ENCODE measurements at places on chromosomes 5 and 9.

DNA sequence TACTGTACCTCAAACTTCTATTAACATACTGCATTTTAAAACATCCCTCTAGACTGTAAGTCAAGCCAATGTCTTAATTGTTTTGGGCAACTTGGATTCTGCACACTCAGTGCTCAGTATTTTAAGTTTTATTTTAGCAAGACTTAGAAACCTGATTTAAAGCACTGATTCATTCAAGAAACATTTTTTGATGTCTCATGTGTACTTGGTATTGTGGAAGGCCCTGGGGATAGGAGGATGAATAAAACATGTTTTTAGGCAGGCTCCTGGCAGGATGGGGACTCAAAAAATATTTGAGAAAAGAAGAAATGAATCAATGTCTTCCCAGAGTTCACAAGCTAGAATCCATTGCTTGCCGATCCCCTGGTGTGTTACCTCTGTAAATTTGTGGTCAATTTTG is 334.0 kb upstream of the PUM3 start:
- no peak for DNase-seq
- no peaks in the 10 kb centered on the region for H3K36me3 ChIP-seq
- peaks cover 5% of the 10 kb centered on the region for H3K4me1 ChIP-seq
- peaks cover 35% of the 10 kb centered on the region for H3K27me3 ChIP-seq

DNA sequence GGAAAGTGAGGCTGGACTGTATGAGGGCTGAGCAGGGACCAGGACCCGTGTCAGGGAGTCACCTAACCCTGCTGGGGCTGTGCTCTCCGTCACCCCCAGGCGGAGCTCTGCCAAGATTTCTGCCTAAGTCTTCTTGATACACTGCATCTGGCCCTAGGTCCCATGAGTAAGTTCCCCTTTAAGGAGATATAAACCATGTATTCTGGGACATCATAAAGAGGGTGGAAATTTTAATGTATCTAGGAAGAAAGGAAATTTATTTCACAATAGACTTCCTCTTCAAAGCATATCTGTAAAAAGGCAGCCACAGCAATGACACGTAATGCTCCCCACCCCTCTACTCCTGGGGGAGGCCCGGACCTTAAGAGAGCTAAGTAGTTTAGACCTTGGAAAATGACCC is 183.4 kb downstream of the FBXL7 start:
- H3K27me3 ChIP-seq: no peaks in the 10 kb centered on the region
- H3K4me3 ChIP-seq: no peak overlapping the region
- H3K4me1 ChIP-seq: no peaks in the 10 kb centered on the region
- no peak for DNase-seq

- no peaks in the 10 kb centered on the region for H3K27me3 ChIP-seq
- no peaks in the 10 kb centered on the region for H3K4me1 ChIP-seq
- no peak overlapping the region for H3K27ac ChIP-seq
- no peak overlapping the region for H3K4me3 ChIP-seq
These were observed 267.6 kb downstream of the ISL1 start for GRCh38 chr5:51650824-51651223.

GRCh38 chr9:91517801-91518200 is 94.2 kb upstream of the NFIL3 start:
- H3K4me3 ChIP-seq: no peak overlapping the region
- H3K27ac ChIP-seq: no peak overlapping the region
- no peak for DNase-seq
- H3K4me1 ChIP-seq: peaks cover 2% of the 10 kb centered on the region

DNA sequence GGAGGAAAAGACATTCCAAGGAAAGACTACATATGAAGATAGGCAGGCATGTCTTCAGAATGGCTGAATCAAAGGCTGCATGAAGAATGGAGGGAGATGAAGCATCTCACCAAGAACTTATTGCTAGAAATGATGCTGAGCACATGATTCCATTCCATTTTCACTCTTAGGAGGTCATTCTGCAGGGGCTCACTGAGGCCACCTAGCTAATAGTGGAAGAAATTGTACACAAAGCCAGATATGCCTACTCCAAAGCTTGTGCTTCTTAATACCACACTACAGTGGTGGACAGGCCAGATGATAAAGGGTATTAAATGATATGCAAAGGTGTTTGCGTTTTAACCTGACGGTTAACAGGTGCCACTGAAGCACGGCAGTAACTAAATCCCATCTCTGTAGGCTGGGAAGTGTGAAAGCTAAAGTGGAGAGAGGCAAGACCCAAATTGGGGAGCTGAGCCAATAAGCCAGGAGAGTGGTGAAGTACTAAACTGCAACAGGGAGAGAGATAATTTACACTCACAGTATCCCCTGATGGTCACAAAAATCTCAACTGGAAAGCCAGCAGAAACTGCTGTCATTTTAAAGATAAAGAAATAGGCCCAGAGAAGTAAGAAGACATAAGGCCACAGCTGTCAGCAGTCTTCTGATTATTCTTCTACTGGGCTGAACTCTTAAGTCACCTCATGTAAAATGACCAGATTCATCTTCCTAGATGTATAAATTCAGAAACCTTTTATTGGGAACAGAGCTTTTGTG is 14.6 kb downstream of the NDUFA8 start:
- H3K36me3 ChIP-seq: peaks cover 43% of the 10 kb centered on the region
- H3K4me3 ChIP-seq: no peak overlapping the region
- H3K4me1 ChIP-seq: peaks cover 7% of the 10 kb centered on the region
- no peak overlapping the region for H3K27ac ChIP-seq
- no peaks in the 10 kb centered on the region for H3K27me3 ChIP-seq

DNA sequence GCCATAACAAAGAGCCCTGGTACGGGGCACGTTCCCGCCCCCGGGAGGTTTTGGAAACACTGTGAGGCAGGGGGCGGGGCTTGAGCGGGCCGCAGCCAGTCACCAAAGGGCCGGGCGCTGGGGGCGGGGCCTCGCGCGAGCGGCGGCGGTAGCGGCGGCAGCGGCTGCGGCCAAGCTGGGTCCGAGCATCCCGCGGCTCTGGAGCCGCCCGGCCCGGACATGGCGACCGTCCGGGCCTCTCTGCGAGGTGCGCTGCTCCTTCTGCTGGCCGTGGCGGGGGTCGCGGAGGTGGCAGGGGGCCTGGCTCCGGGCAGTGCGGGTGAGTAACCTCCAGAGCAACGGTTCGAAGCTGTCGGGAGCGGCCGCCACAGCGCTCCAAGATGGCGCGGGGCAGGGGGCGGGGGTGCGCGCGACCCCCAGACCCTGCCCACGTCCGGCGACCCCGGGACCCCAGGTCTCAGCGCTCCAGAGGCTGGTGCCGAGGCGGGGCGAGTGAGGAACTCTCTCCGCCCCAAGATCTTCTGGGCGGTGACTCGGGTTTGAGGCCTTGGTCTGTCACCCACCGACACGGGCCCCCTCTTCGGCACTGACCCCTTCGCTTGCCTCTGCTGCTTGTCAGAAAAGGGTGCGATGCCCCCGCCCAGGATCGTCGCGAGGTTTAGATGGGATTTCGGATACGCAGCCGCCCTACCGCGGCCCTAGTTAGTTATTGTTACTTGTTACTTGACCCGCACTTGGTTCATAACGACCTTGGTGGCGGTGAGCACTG is at the start of gene RECK:
Gene RECK, plus strand, starts transcription at position 134 of the 769 bp plus-strand sequence. Its CDS starts 86 bp downstream, at position 220.
- peaks cover 5% of the 10 kb centered on the region for H3K27me3 ChIP-seq
- peak; percentile 76 for DNase-seq
- H3K27ac ChIP-seq: peak within 1 kb of the TSS; percentile 90
- peaks cover 17% of the 10 kb centered on the region for H3K4me1 ChIP-seq
- peak within 1 kb of the TSS; percentile 92 for H3K4me3 ChIP-seq

DNA sequence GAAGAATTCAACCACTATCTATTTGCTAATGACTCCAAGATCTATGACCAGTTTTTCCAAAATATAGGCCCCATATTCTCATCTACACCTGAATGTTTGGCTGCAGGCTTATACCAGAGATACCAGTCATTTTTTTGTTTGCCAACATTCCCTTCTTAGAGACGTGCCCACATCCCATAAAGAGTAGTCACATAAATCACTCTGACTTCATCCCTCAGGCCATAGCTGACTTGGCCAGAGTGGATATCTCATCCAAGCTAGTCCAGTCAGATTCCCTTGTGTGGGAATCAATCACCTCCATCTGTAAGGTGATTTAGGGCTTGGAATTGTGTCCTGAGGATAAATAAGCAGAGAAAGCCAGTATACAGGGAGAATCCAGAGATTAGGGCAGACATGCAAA is 124.3 kb upstream of the SLC24A2 start:
- no peaks in the 10 kb centered on the region for H3K4me1 ChIP-seq
- H3K27ac ChIP-seq: no peak overlapping the region
- no peak for DNase-seq

- no peak overlapping the region for H3K27ac ChIP-seq
- H3K36me3 ChIP-seq: no peaks in the 10 kb centered on the region
- no peaks in the 10 kb centered on the region for H3K4me1 ChIP-seq
These were observed 351.2 kb upstream of the C9orf72 start for GRCh38 chr9:27924502-27924901.

DNA sequence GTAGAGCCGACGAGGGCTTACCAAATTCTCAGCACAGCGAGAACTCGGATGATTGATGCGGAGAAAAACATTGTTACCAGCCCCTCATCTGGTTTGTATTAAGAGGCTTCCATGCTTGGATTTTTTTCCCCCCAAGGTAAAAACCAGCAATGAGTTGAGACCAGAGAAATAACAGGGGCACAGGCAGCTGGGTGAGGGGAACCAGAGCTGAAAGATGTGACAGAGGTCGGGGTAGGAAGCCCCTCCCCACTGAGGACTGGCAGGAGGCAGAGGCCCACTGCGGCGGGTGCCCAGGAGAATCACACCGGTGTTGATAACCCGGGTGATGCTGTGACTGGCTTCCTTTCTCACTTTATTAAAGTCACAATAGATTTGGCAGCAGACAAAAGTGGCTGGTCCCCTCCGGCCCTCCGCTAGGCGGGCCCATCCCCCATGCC is 116.5 kb upstream of the PHYKPL start:
- H3K27me3 ChIP-seq: peaks cover 11% of the 10 kb centered on the region
- H3K4me3 ChIP-seq: no peak overlapping the region
- no peaks in the 10 kb centered on the region for H3K4me1 ChIP-seq
- H3K36me3 ChIP-seq: no peaks in the 10 kb centered on the region
- DNase-seq: no peak

GRCh38 chr9:114452219-114453165 is 52.8 kb downstream of the WHRN start:
- no peaks in the 10 kb centered on the region for H3K27me3 ChIP-seq
- H3K27ac ChIP-seq: peak overlapping the region; percentile 91
- peak overlapping the region; percentile 56 for H3K4me3 ChIP-seq
- H3K36me3 ChIP-seq: no peaks in the 10 kb centered on the region
- DNase-seq: peak; percentile 59

DNA sequence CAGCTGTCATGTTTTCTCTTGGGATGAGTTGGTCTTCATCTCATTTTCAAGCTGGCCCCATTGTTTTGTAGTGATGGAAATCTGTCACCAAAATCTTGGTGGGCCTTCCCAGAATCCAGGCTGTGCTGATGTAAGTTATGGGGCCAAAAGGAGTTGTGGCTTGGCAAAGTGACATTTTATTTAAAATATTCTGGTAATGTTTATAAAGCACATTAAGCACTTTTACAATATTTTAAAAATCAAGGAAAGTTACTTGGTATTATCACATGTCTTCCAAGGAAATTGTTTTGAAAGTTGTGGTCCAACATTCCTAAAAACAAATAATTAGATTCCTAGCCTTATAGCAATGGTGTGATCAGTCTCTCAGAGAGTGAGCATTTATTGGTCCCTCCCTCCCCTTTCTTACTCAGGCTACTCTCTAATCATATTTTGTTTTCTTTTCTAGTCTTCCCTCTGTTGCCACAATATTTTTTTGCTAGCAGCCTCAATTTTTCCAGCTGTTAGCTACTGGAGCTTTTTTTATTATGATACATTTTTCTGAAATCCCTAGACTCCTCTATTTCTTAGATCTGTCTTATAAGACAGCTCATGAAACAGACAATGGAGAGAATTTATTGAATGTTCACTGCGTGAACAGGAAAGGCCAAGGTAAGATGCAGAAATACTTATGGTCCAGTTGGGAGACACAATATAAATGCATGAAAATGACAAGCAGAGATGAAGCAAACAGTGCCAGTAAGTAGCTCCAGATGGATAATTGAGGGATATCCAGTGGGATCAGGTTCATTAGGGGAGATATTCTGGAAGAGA is 408.1 kb upstream of the ZNF608 start:
- no peaks in the 10 kb centered on the region for H3K27me3 ChIP-seq
- peaks cover 26% of the 10 kb centered on the region for H3K4me1 ChIP-seq
- no peak overlapping the region for H3K4me3 ChIP-seq
- H3K27ac ChIP-seq: no peak overlapping the region

DNA sequence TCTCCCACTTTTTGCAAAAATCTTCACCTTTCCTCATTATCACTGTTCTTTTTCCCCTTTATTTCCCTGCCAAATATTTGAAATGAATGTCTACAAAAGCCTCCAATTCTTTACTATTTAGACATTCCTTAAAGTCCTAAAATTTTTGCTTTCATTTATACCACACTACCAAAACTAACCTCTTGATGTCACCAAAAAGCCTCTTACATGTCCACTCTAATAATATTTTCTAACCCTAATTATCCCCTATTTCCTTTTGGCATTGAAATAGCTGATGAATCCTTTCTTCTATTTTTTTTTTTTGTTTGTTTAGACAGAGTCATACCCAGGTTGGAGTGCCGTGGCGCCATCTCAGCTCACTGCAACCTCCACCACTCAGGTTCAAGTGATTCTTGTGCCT is 32.3 kb upstream of the NRG2 start:
- no peaks in the 10 kb centered on the region for H3K36me3 ChIP-seq
- no peak overlapping the region for H3K4me3 ChIP-seq
- H3K27me3 ChIP-seq: peaks cover 22% of the 10 kb centered on the region
- no peaks in the 10 kb centered on the region for H3K4me1 ChIP-seq
- DNase-seq: no peak
- H3K27ac ChIP-seq: no peak overlapping the region

GRCh38 chr9:76591256-76591950 is 132.4 kb downstream of the GCNT1 start:
- peak overlapping the region; percentile 47 for H3K27ac ChIP-seq
- H3K4me1 ChIP-seq: peaks cover 15% of the 10 kb centered on the region
- H3K4me3 ChIP-seq: no peak overlapping the region
- DNase-seq: no peak
- H3K36me3 ChIP-seq: peaks cover 12% of the 10 kb centered on the region

GRCh38 chr5:67200809-67201562 is 4.4 kb upstream of the CD180 start:
- peak overlapping the region; percentile 43 for H3K27ac ChIP-seq
- DNase-seq: no peak
- peaks cover 3% of the 10 kb centered on the region for H3K36me3 ChIP-seq
- H3K4me1 ChIP-seq: peaks cover 58% of the 10 kb centered on the region
- peak overlapping the region; percentile 61 for H3K4me3 ChIP-seq

DNA sequence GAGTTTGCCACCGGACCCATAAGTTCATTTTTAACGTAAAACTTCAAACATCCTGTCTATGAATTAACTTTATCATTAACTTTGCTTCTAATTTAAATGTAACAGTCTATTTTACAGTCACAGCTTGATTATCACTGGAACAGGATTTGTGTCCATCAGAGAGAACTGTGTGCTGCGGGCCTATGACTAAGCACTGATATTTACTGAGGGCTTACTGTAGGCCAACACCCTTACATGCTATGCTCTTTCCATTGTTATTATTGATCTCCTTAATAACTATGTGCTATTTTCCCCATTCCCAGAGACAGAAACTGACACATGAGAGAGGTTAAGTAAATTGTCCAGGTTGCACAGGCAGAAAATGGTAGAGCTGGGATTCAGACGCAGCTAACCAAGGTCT is 24.0 kb upstream of the GPR151 start:
- DNase-seq: no peak
- peaks cover 13% of the 10 kb centered on the region for H3K27me3 ChIP-seq
- no peak overlapping the region for H3K27ac ChIP-seq
- H3K4me3 ChIP-seq: no peak overlapping the region
- no peaks in the 10 kb centered on the region for H3K4me1 ChIP-seq

Measured in stimulated activated naive B cell treated with anti-CD40 and anti-IgM and Interleukin-4, amounts not matched to agents 10 μg/mL and 1 μg/mL and 100 μg/mL, for 72 hours (primary cell).